Activated CD8-positive, alpha-beta T cell treated with anti-CD3 and anti-CD28 coated beads, Interleukin-2, amount 10 ng/mL, durations not matched to agents 7 days and 5 days (primary cell): ENCODE measurements at places on chromosomes 2 and 18.

- no peak for DNase-seq
- no peaks in the 10 kb centered on the region for H3K36me3 ChIP-seq
- H3K27ac ChIP-seq, result no peak overlapping the region
- no peaks in the 10 kb centered on the region for H3K27me3 ChIP-seq
These were observed 116.8 kb upstream of the PID1 start for GRCh38 chr2:229387866-229388265.

DNA sequence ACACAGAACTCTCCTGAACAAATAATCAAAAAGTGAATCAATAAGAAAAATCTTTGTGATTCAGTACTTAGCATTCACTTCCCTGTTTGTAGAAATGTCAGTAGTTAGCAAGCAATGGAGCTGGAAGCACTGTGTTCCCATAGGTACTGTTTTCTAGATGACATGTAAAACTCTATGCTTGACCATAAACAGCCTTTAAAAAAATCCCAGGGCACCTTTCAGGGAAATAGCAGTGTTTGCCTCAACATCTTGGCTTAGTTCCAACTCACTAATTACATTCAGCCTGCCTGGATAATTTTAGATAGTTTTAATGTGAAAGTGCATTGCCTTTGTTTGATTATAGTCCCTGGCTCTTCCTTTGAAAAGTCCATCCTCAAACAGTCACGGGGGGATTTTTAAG lies 721.8 kb downstream of the ERBB4 start:
- H3K4me3 ChIP-seq, result no peak overlapping the region
- H3K36me3 ChIP-seq, result no peaks in the 10 kb centered on the region
- H3K27me3 ChIP-seq, result no peaks in the 10 kb centered on the region
- DNase-seq, result no peak
- no peaks in the 10 kb centered on the region for H3K4me1 ChIP-seq

GRCh38 chr2:204696124-204696523 lies 150.8 kb downstream of the PARD3B start:
- DNase-seq, result no peak
- H3K36me3 ChIP-seq, result no peaks in the 10 kb centered on the region
- no peak overlapping the region for H3K27ac ChIP-seq
- peaks cover 4% of the 10 kb centered on the region for H3K27me3 ChIP-seq

GRCh38 chr2:63189026-63189425 lies 138.4 kb downstream of the OTX1 start:
- no peaks in the 10 kb centered on the region for H3K27me3 ChIP-seq
- no peaks in the 10 kb centered on the region for H3K36me3 ChIP-seq
- no peak overlapping the region for H3K4me3 ChIP-seq
- H3K4me1 ChIP-seq, result no peaks in the 10 kb centered on the region

- peaks cover 37% of the 10 kb centered on the region for H3K36me3 ChIP-seq
- no peak overlapping the region for H3K27ac ChIP-seq
- H3K27me3 ChIP-seq, result no peaks in the 10 kb centered on the region
- peaks cover 23% of the 10 kb centered on the region for H3K4me1 ChIP-seq
- DNase-seq, result no peak
These were observed 80.6 kb downstream of the KLF7 start for GRCh38 chr2:207085110-207085509.

DNA sequence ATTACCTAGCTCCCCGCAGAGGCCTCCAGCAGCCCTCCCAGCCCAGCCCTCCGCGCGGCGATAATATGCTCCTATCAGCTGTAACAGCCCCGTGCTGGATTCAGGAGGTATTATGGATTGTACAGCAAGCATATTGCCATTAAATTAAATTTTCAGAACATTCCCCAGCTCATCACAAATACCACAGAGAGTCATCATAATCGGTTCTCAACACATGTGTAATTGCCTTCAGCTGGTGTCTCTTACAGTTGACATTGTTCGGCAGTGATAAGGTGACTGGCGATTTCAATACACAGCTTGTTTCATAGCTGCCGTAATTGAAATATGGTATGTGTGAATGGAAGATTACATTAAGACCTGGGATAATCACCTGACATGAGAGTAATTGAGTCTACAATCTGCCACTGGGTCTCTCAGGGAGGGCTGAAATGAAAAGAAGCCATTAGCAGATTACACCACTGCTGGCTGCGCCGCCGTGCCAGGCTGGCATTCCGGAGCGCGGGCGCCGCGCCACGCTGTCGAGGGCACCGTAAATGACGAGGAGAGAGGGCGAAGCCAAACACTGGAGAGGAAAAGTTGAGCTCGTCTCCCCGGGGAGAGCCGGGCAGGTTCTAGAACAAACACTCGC lies 549.4 kb upstream of the SALL3 start:
- no peaks in the 10 kb centered on the region for H3K27me3 ChIP-seq
- H3K27ac ChIP-seq, result no peak overlapping the region
- no peak overlapping the region for H3K4me3 ChIP-seq
- DNase-seq, result no peak

DNA sequence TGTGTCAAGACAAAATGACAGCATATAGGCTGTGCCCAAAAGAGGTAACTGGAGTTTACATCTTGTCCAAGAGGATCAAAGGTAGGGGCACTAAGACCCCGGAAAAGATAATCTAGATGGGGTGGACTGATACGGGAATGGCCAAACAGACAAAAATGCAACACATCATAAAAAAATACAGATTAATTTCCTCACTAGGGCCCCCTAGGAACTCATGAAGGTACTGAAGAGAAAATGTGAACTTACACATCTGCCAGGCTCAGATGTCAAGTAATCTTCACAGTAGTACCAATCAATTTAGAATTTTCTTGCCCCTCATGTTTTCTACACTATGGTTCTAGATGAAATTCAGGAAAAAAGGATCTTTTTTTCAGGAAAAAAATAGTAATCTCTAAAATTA lies 115.6 kb upstream of the REG3A start:
- H3K27ac ChIP-seq, result no peak overlapping the region
- H3K4me3 ChIP-seq, result no peak overlapping the region
- no peaks in the 10 kb centered on the region for H3K27me3 ChIP-seq
- H3K4me1 ChIP-seq, result no peaks in the 10 kb centered on the region
- DNase-seq, result no peak
